ENCODE measurements at places on chromosomes 2 and 18.

DNA sequence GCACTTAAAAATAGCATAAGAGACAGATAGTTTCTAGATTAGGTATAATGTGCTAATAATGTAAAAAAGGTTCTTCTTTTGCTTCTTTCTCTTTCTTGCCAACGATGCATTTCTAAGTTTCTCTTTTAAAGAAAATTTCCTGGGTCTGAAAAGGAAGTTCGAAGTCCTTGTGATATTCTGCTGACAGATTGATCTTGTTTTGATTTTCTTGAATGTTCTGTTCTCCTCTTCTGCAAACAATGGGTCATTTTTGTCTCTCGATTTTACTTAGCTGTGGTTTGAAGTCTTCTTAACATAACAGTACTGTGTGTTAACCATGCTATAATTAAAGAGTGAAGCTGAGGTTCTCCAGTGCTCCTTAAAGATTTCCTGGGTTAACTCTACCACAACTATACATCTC, 61.1 kb upstream of the ACYP2 start:
- no peak for DNase-seq

DNA sequence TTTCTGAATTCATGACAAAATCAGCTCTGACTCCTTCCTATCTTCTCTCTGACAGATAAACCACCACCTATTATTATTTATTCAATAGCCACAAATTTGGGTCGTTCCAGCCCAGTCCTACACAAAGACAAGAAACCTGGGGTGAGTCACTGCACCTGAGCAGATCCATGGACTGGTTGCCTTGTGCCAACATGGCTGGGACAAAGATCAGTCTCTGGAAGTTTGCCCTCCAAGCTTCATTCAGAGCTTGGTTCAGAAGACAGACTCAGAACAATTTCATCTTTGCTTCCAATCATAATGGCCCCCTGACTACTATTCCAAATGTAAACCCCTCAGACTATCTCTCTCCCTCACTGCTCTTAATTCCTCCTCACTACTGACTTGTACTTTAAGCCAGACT, 9.6 kb upstream of the EXOC6B start:
- no peak for DNase-seq

DNA sequence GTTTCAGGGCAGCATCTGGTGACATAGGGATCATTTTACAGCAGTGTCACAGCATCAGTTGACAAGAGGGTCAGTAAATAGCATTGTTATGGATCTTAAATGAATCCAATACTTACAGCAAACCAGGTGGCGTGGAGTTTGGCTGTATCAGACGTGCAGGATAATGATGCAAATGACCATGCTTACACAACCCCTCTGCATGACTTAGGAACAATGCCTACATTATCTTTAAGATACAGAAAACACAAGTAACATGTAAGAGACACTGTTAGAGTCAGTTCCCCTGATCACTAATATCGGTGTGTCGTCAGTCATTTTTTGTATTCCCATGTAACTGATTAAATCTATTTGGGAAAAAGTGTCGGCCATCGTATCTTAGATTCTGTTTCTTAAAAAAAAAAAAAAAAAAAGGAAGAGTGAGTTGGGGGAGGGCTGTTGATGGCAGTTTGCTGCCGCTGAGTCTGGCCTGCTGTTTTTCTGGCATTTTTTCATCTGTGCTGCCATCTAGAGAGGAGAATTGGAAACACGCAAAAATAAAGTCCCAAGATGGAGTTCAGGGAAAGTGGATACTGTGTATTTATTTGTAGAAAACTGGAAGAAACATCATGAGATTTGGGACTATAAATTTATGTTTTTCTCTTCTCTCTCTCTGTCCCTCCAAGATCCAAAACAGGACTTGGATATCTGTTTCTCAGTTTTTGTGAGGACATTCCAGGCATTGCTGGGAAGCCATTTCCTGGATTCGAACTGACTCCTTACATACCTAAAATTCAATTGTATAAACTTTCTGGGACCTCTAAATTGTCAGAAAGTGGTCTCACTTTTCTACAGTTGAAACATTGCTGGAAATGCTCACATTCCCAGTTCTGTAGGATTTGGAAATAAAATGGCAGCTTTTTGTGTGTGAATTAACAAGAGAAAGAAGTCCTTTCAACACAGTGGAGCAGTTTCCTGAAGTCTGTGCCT, 60.3 kb upstream of the AGPS start:
- peak; percentile 5 for DNase-seq

DNA sequence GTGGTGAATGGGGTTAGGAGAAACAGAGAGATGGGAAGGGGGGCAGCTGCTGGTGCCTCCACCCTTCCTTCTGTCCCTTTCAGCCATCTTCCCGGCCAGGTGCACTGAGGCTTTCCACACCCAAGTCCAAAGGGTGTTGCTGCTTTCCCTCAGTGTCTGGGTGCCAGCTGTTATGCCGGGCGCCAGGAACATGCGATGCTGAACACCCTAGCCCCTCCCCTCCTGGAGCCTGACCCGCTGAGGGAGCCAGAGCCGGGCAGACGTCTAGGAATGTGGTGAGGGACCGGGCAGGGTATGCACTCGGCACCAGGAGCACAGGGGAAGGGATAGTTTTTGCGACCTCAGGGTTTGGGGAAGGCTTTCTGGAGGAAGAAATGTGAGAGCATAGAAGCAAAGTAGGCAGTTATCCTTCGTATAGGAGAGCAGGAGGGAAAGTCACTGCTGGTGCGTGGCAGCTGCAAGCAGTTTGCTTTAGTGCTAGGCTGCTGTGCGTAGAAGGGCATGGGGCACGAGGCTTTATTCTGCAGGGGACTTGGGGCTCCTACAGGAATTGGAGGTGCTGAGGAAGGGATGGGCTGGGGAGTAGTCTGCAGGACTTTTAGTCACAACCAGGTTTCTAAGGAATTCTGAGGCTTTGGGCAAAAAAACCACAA, 147.7 kb downstream of the TSN start:
- no peak for DNase-seq

DNA sequence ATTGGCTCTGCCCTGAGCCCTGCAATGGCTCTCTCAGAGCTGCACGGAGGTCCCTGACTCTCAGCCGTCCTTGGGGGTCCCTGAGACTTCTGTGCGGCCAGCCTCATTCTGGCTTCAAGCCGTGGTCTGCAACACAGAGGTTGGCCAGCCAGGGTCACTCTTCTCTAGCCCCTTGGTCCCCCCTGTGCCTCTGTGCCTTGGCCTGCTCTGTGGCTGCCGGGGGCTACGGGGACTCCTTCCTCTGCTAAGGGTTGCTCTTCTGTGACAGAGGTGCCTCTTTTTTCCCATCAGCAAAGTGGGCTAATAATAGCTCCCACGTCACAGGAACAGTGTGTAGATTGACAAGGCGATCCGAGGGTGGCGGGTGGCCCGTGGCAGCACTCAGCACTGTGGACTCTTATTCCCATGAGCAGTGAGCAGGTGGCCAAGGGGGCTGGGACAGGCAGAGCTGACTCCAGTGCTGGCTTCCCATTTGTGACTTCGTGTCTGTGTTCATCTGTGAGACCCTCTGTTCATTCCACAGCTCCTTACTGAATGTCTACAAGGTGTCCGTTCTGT, 19.4 kb downstream of the INHBB start:
- no peak for DNase-seq

- no peak for DNase-seq
These were observed 247.8 kb downstream of the PAX3 start for GRCh38 chr2:222050981-222051380.

GRCh38 chr2:143807671-143808070, 678.5 kb downstream of the ARHGAP15 start:
- no peak for DNase-seq

GRCh38 chr18:47979611-47980200, 49.2 kb upstream of the SMAD2 start:
- no peak for DNase-seq

GRCh38 chr2:120552800-120553481, 182.7 kb upstream of the GLI2 start:
- no peak for DNase-seq

DNA sequence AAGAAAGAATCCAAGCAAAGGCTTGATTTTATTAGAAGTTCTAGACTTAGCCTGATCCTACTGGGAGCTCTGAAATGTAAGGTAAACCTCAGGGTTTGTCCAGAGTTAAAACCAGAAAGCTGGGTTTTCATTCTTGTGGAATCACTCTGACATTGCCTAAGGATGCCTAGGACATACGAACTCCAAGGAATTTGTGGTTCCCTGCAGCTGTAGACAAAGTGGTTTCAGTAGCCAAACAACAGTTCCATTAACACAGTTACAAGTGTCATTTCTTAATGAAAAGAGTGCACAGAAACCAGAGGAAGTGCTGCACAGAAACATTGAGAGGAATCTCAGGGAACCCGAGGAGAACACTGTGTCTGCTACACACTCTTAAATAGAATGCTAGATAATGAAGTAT, 221.4 kb upstream of the ST6GAL2 start:
- DNase-seq: no peak

- DNase-seq: no peak
These were observed 18.7 kb downstream of the ITPRID2 start for GRCh38 chr2:181910028-181910831.

DNA sequence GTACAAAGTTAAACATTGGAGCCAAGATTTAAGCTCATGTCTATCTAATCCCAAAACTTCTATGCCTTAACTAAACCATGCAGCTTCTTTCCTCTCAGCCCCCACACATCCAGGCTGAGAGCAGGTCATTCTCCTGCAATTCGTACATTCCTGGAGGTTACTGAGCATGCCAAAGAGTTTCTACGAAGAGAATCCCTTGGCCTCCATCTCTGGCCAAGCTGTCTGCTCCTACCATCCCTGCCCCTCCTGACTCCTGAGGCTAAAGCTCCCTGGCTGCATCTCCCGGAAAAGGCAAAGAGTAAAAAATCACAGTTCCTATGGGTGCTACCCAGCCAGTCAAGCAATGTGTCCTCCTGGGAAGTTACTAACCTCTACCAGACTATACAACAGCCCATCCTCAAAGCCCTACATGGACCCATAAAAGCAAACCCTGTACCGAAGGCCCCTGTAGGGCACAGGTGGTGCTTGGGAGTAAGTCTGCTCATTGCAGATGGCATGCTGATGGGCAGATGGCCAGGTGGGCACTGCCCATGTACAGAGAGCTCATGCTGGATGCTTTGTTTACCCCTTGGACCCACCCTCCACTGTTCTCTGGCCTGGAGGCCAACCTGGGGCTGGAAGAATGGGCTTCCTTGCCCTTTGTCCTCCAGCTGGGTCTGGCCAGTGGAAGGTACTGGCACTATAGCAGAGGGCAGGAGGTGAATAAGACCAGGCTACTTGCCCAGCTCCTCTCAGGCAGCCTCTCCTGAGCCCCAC, 99.5 kb downstream of the TTC32 start:
- no peak for DNase-seq

GRCh38 chr2:11355194-11356053, 11.0 kb upstream of the ROCK2 start:
- DNase-seq: no peak

GRCh38 chr18:48997681-48997984, 46.9 kb upstream of the SMAD7 start:
- no peak for DNase-seq

DNA sequence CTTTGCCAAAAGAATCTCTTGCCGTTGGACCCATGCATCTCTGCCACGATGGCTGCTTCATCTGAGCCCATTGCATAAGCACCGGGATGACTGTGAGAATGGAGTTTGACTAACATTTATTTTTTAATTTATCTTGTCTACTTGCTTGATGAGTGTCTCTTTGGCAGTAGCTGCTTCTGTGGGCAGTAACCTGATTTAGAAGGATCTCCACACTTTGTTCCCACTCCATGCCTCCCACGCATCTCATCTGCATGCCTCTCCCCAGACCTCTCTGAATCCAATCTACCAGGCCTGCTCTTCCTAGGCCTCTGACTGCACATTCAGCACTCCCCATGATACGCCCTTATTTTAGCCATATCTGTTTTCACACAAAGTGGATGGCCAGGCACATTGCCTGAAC, 23.7 kb upstream of the TMX3 start:
- DNase-seq: no peak

GRCh38 chr2:98565286-98565860, 42.9 kb downstream of the COA5 start:
- DNase-seq: no peak

GRCh38 chr2:719734-720133, 42.5 kb upstream of the TMEM18 start:
- DNase-seq: no peak

DNA sequence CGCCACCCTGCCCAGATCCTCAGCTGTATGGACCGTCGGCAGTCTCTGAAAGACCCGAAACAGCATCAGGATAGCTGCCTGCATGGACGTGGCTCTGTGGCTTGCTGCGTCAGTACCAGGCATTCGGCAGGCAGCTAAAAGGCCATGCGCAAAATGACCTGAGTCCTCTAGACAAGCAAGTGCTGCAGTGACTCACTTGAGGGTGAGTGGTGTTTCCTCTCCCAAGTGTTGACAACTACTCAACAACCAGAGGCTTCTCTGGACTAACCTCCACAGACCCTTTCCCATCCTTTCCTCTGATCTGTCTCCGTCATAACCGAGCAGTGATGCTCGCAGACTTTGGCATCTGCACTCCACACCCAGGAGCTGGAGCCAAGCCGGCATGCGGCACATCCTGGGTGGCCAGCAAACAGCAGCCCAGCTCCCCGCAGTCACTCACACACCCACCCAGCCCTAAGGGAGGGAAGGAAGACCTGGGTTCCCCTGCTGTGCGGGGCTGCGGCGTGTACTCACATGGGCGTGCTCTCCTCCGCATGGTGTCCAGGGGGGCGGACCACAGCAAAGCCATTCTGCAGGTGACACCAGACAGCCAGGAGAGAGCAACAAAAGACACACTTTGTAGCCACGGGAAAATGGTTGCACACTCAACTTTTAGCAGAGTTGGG, 239.3 kb downstream of the TWIST2 start:
- DNase-seq: no peak

DNA sequence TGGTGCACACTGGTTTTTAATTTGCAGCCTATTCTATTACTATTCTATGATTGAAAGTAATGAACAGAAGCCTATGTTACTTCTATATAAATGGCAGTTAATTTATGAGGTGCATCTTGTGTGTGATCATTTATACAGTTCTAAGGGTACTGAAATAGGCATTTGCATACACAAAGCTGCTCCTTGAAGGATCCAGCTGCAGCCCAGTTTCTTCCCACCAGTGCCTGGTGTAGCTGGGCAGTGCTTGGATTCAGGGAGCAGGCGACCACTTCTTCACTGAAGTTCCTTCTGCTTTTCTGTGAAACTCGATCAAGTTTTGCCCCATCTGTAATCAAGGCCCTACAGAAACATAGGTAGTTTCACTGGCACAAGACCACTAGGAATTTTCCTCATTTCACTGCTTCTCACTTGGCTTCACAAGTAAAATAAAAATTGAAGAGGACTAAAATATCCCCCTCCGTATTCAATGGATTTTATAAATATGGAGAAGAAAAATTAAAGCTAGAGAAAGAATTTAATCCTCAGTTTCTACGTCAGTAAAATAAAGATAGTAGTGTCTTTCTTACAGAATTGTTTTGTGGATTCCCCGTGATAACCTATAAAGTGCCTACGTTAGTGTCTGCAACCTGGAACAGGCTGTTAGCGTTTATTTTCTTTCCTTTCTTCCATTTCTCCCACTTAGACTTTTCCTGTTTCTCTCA, 1.7 kb upstream of the LPIN2 start:
- no peak for DNase-seq

All from activated CD4-positive, alpha-beta T cell treated with anti-CD3 and anti-CD28 coated beads, Interleukin-2, amount 50 U/mL, for 4 hours (primary cell).